ENCODE measurements at places on chromosomes 2 and 18. TPM values are rescaled to one million over a fixed set of nuclear protein-coding genes. Genes with fewer than 3 reads are reported as not detected.
A peak's percentile ranks its signal among the peaks of the same experiment; 100 is the strongest.

- DNase-seq = no peak
Observed at GRCh38 chr2:130339885-130340745, 2.6 kb upstream of the IMP4 start.

DNA sequence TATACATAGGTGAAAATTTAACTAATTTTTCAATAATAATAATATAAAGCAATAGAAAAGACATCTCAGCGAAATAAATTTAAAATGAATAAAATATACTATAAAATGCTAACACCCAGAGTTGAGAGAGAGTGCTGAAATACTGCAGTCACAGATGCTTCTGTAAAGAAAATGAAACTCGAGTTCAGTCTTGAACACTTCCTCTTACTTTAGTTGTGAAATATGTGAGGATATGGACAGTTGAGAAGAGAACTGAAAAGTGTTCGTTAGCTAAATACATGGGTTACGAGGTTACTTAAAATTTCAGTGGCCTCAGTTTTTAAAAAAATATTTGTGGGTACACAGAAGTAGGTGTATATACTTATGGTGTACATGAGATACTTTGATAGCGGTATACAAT, 106.8 kb downstream of the DNAH7 start:
- no peak for DNase-seq

- DNase-seq = no peak
Observed at GRCh38 chr2:127431408-127432023, 13.3 kb downstream of the PROC start.

Gene CTNNA2
- total RNA-seq = not detected

GRCh38 chr18:48782381-48782861, 168.3 kb downstream of the SMAD7 start:
- DNase-seq = peak; percentile 69

- DNase-seq = no peak
Observed at GRCh38 chr2:8538931-8539621, 142.8 kb upstream of the ID2 start.

- peak; percentile 31 for DNase-seq
Observed at GRCh38 chr2:117835990-117836760, 21.7 kb downstream of the DDX18 start.

- no peak for DNase-seq
Observed at GRCh38 chr2:127636248-127637235, 9.4 kb upstream of the GPR17 start.

DNA sequence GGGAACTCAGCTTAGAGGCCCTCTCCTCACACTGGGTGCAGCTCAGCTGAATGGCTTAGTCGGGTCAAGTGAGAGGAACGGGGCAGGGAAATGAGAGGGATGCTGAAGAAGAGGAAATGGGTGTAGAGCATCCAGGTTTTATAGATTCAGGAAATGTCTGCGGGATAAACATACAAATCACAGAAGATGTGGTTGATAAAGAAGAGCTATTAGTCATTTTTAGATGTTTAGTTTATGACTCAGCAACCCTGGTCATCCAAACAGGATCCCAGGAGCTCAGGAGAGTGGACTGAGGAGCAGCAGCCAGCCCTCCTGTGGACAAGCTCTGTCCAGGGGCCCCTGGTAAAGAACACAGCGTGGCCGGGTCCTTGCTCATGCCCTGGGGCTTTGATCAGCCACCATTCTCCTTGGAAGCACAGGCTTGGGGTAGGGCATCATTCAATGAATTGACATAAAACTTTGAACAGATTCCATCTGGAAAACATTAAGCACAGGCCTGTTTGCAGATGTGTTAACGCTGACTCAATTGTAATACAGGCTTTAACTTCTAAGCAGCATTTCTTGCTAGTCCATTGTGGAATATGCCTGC, 83.0 kb downstream of the NPAS2 start:
- no peak for DNase-seq
